ENCODE measurements at places on chromosomes 3 and 15. TPM values are rescaled to one million over a fixed set of nuclear protein-coding genes. Genes with fewer than 3 reads are reported as not detected.

GRCh38 chr3:64638981-64639481, 48.8 kb downstream of the ADAMTS9 start:
- no peak for DNase-seq

DNA sequence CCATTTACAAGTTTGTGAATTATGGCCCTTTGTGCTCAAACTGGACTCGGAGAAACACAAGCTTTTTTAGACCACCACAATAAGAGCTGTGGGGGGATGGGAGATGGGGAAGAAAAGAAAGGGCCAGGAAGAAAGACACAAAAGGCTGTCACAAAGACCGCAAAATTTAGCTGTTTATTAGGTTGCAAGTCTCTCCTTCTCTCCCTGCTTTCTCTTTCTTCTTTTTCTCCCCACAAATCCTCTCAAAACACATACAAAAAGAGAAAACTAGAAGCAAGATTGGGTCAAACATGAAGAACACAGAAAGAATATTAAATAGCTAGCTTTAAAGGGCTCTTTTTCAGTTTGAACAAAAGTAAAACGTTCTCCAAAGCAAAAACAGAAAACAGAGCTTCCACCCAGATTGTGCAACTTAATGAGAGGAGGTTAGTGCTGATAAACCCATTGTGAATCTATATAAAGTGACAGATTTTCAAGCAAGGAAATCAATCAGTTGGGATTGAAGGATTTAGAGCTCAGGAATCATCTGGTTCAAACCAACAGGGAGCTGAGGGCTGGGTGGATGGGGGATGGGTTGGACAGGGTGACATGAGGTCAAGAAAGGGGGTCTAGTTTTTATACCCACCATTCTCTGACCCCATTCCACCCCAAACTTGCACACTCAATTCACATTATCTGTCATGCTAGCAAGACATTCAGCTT, 87.3 kb downstream of the DHX30 start:
- DNase-seq = no peak

DNA sequence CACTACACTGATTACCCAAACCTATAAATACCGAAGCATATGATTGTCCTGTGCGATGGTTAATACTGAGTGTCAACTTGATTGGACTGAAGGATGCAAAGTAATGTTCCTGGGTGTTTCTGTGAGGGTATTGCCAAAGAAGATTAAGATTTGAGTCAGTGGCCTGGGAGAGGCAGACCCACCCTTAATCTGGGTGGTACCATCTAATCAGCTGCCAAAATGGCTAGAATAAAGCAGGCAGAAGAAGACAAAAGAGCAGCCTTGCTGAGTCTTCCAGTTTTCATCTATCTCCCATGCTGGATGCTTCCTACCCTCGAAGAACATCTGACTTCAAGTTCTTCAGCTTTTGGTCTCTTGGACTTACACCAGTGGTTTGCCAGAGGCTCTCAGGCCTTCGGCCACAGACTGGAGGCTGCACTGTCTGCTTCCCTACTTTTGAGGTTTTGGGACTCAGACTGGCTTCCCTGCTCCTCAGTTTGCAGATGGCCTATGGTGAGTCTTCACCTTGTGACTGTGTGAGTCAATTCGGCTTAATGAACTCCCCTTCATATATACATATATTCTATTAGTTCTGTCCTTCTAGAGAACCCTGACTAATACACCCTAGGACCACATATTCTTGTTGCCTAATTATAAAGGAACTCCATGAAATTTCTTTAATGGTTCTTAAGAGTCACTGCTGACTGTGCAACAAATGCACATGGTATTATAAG, 31.7 kb downstream of the CSNK1G1 start:
- DNase-seq = no peak

Gene TNIK
- 21.5 TPM for total RNA-seq

DNA sequence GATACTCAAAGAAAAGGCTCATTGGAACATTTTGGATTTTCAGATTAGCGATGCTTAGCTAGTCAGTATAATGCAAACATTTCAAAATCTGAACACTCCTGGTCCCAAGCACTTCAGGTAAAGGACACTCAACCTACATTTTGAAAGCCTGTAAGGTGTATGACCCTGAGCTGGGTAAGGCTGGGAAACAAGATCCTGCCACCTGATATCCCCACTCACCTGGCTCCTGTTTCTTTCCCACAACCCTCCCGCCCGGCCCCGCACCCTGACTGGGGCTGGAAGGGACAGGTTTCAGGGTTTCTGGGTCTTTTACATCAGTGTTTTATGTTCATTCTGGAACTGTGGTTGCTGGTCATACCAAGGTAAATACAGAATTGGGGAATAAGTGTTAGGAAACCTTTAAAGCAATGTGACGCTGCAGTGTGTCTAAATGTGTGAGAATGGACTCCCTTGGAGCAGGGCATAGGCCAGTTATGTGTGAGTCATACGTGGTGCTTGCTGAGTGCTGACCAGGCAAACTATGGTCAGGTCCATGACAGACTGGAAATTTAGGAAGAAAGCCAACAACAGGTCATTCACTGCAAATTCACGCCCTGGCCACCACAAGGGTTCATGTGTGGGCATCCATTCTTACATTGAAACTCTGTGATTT, 22.9 kb downstream of the CTXND1 start:
- no peak for DNase-seq

- DNase-seq = no peak
Observed at GRCh38 chr15:48928877-48929538, 34.7 kb downstream of the SHC4 start.

Gene ITIH1
- total RNA-seq = not detected

DNA sequence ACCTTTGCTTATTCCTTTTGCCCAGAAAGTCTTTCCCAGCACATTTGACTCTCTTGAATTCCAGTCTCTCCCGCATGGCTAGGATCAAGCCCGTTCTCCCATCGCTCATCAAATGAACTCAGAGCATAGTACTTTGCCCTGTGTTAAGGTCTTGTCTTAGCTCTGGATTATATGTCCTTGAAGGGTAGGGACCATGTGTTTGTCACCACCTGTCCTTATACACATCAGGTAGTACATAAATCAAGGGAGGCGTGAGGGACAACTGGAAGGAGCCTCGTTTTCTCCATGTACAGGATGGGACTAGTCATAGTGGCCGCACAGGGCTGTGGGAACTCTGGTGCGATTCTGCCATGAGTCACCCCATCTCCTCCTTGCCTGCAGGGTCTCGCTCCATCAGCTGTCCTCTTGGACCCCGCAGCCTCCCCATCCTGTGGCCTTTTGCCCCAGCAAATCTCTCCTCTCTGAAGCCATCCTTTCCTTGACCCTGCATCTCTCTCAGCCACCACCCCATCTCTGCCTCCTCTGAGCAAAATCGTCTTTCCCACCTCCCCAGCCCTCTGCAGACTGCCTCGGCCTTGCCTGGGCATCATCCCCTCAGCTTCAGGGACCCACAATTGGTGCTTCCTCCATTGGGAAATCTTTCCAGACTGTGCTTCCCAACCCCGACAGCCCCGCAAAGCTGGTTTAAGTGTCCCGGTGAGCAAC, 33.4 kb upstream of the RAB6B start:
- DNase-seq = no peak

DNA sequence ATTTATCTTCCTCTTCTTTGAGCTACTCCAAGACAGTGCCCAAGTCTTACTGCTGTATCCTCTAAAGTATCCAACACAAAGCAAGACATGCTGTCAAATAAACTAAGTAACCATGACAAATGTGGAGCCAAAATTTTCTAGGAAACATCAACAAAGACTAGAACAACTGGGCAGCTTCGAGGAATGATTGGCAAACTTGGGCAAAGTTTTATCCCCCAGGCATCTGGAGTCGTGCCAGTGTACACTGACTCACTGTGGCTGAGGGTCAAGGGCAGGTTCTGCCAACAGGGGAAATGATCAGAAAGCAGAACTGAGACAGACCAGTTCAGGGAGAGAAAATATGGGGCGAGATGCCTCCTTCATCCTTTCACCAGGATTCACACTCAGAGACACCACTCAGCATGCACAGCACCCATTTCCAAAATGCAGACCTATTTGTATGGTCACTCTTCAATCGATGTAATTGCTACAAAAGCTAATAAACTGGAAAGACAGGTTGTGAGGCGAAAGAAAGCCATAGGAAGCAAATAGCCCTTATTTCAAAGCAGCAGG, 65.8 kb downstream of the MB21D2 start:
- DNase-seq = no peak

- DNase-seq = no peak
Observed at GRCh38 chr15:47726399-47726823, 9.1 kb downstream of the SEMA6D start.

GRCh38 chr3:182795389-182795782, 2.1 kb downstream of the ATP11B start:
- peak; percentile 31 for DNase-seq

Gene PCYT1A
- 54.7 TPM for total RNA-seq

Gene ZDHHC23
- total RNA-seq = 1.8 TPM

Gene SLC51B
- not detected for total RNA-seq

DNA sequence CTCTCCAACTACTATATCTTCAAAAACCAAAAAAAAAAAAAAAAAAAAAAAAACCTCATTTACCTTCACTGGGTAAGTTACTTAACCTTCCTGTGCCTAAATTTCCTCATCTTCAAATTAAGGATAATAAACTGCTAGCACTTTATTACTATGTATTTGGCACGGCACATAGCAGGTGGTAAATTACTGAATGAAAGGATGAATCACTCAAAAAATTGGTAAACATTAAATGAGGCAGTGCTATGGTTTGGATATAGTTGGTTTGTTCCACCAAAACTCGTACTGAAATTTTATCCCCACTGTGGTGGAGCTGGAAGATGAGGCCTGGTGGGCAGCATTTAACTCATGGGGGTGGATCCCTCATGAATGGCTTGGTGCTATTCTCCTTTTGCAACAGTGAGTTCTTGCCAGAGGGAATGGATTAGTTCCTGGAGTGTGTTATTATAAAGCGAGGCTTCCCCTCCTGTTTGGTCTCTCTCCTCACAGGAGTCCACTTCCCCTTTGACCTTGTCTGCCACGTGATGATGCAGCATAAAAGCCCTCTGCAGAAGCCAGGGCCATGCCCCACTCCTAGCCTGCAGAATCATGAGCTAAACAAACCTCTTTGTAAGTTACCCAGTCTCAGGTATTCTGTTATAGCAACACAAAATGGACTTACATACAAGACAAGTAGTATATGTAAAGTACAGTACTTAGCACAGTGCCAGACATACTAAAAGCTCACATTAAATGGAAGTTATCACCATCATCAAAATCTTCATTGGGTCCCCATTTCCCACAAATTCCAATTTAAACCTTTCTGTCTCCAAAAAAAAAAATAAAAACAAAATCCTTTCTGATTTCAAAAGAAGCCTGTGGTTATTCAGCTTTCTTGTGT, 20.6 kb downstream of the DCUN1D1 start:
- DNase-seq = no peak

Gene SERPINI2
- not detected for total RNA-seq

DNA sequence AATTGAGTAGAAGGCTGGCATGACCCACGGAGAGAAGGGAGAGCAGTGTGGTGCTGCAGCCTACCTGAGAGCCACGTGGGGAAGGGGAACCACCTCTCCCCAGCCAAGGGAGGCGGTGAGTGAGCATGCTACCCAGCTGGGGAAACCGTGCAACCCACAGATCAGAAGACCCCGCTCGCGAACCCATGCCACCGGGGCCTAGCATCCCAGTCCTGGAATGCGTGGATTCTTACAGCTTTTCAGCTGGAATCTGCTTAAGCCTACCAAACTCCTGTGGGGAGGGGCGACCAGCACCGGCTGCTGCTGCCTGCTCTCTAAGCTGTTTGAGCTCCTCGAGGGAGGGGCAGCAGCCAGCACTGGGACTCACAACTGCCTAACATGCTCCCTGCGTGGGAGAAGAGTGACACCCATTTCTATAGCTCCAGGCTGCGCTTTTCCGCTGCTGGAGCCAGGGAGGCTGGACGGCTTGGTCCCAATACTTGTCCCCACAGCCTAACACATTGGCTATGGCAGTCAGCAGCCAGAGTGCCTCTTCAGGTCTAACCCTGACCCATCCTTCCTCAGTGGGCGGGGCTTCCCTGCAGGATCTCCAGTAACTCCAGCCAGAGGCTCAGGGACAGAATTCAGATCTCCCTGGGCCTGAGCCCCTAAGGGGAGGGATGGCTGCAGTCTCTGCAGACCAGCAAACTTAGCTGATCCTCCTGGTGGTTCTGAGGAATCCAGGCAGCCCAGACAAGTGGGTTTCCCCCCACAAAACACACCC, 20.0 kb upstream of the TEX55 start:
- DNase-seq = no peak

DNA sequence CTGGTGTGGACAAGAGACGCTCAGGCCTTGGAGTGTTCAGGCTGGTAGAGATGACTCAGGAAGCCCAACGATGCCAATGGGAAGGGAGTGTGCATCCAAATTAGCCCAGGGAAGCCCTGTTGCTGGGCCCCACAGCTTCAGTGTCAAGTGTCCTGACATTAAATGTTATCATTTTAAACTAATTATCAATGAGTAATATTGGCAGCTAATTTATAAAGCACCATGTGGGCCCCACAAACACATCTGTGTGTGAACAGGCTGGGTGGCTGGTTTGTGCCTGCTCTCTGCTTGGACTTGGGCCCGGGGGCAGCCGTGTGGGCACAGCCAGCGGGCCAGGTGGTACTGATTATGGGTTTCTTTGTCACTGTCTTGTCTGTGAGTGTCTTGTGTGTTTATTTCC, 15.0 kb downstream of the FBLN2 start:
- no peak for DNase-seq

- no peak for DNase-seq
Observed at GRCh38 chr3:12558706-12559105, 1.8 kb downstream of the MKRN2 start.

DNA sequence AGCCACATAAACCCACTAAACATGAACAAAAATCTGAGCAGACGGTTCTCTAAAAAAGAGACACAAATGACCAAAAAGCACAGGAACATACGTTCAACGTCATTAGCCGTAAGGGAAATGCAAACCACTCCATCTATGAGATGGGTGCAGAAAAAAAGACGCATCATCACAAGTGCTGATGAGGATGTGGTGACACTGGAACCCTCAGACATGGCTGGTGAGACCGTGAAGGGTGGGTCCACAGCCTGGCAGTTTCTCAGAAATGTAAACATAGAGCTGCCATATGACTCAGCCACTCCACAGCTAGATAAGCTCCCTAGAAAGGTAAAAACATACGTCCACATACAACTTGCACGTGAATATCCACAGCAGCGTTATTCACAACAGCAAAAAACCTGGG, 23.3 kb downstream of the PCSK6 start:
- no peak for DNase-seq

GRCh38 chr15:36265422-36265821, 314.0 kb upstream of the CDIN1 start:
- DNase-seq = no peak

Gene SLC33A1
- total RNA-seq = 27.4 TPM

DNA sequence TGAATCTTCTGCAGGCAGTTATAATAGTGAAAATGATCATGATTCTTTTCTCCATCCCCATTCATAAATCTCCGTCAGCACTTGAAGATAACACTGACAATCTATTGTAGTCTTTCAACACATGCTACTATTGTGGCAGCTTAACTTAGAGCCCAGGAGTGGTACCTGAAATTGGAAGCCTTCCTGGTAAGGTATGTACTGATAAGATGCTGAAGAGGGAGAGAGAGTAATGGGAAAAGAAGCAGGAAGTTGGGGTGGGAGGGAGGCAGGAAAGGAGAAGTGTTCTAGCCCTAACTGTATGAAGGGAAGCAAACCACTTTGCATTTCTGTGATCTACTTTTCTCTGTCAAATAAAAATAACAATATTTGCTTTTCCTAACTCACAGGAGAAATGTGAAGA, 197.4 kb upstream of the RORA start:
- no peak for DNase-seq

- no peak for DNase-seq
Observed at GRCh38 chr3:59660852-59661625, 611.2 kb upstream of the CFAP20DC start.

Gene CCR2
- total RNA-seq = 21.0 TPM

GRCh38 chr15:94019062-94019461, 212.3 kb upstream of the MCTP2 start:
- DNase-seq = no peak
